ENCODE measurements at places on chromosomes 5 and 9.

DNA sequence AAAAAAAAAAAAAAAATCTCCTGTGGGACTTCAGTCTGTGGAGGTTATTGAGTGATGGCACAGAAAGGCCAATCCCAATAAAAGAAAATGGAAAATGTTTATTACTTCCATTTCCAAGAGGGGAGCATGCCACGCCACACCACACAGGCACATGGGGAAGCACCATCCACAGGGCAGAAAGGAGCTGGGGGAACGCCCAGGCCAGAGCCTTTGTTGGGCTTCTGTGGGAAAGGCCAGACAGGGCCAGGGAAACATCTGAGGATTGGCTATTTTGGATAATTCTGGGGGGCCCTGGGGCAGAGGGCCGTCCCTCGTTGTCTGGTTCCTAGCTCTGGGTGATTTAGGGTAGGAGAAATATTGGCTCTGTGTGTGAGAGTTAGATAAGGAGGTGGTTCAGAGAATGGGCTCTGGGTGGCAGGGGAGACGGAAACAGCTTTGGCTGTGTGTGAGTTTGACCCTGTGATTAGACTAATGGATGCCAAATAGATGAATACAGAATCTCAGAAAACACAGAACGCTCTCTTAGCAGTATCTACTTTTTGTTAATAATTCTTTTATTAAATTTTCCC, 49.0 kb upstream of the ABL1 start:
- H3K36me3 ChIP-seq: peaks cover 7% of the 10 kb centered on the region
- peaks cover 40% of the 10 kb centered on the region for H3K4me1 ChIP-seq
- H3K4me3 ChIP-seq: no peak overlapping the region
- no peak for DNase-seq

- H3K4me3 ChIP-seq: no peak overlapping the region
- no peak for DNase-seq
- no peak overlapping the region for H3K27ac ChIP-seq
- no peaks in the 10 kb centered on the region for H3K4me1 ChIP-seq
- no peaks in the 10 kb centered on the region for H3K36me3 ChIP-seq
Measured at GRCh38 chr9:27829621-27830020, 256.3 kb upstream of the C9orf72 start.

- peaks cover 12% of the 10 kb centered on the region for H3K4me1 ChIP-seq
- no peak overlapping the region for H3K27ac ChIP-seq
- no peak for DNase-seq
- peaks cover 35% of the 10 kb centered on the region for H3K27me3 ChIP-seq
Measured at GRCh38 chr5:61768692-61769281, 436.7 kb downstream of the ZSWIM6 start.

DNA sequence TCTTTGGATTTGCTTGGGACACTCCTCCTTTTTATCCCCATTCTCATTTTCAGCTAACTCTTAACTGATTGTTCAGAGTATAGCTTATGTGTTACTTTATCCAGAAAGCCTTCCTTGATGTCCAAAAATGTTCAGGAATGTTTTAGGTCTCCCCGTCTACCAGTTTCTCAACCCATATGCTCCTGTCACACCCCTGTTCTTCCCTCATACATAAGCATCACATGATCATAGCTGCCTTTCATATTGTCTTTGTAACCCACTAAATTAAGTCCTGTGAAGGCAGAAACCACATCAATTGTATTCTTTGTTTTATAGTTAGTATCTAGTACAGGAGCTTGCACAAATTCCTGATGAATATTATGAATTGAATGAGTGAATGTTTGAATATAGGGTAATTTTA, 321.9 kb upstream of the ACTBL2 start:
- H3K4me1 ChIP-seq: peaks cover 48% of the 10 kb centered on the region
- no peak for DNase-seq
- peak overlapping the region; percentile 60 for H3K27ac ChIP-seq

- H3K36me3 ChIP-seq: no peaks in the 10 kb centered on the region
- H3K4me3 ChIP-seq: no peak overlapping the region
- H3K27ac ChIP-seq: no peak overlapping the region
- H3K27me3 ChIP-seq: peaks cover 22% of the 10 kb centered on the region
Measured at GRCh38 chr5:100609594-100609993, 74.4 kb downstream of the FAM174A start.

DNA sequence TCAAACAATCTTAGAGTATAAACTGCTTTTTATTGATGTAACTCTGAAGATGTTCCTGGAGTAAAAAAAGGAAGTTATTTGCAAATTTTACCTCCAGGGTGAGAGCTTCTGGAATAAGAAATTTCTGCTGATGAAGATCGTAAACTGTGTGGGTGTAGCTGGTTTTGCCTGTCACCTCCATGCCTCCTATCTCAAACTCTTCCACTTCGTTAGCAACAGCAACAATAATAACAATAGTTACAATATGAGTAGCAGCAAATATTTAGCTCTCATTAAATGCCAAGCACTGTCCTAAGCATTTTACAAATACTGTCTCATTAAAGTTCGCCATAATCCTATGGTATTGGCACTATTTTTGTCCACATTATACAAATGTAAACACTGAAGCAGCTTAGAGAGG, 57.9 kb downstream of the GCNT1 start:
- H3K27me3 ChIP-seq: no peaks in the 10 kb centered on the region
- H3K4me3 ChIP-seq: no peak overlapping the region
- H3K36me3 ChIP-seq: peaks cover 3% of the 10 kb centered on the region
- peaks cover 47% of the 10 kb centered on the region for H3K4me1 ChIP-seq

GRCh38 chr9:112831281-112831851, 59.3 kb downstream of the SLC46A2 start:
- H3K4me3 ChIP-seq: no peak overlapping the region
- H3K36me3 ChIP-seq: peaks cover 10% of the 10 kb centered on the region
- H3K27me3 ChIP-seq: no peaks in the 10 kb centered on the region
- no peak for DNase-seq
- peaks cover 7% of the 10 kb centered on the region for H3K4me1 ChIP-seq

DNA sequence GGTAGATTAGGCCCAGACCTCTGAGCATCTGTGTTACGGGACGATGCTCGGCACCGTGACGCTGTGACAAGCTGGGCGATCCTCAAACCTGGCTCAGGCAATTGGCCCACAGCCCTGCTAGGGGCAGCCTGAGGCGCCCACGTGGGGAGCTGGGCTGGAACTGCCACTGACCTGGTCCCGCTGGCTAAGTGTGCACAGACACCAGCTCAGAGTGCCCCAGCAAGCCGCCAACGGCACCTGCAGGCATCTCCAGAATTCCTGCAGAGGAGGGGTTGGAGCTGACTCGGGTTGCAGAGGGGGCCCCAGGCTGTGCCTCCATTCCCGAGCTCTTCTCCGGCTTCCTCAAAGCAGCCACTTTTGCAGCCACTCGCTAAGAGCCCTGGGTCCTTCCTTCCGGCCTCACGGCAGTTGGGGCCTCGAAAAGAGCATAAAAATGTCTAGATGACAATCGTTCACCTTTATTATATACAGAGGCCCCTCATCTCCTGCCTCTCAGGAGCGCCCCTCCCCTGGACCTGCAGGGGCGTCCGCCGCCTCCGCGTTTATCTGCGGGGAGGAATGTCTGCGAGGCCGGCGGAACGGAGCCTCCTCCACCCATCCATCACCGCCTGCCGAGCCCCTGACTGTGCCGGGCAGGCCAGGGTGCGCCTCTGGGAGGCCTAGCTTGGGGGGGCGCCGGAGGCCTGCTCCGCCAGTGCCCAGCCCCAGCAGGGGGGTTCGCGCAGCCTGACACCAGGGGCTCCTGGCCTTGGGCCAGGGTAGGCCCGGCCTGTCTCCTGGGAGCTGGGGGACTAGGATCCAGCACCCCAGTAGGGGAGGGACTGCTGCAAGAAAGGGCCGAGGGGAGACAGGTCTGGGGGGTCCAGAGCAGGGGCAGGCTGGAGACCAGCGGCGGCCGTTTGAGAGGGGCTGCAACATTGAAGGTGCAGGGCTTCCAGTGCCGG, 144.9 kb downstream of the BARX1 start:
- H3K27ac ChIP-seq: no peak overlapping the region
- no peak for DNase-seq
- no peaks in the 10 kb centered on the region for H3K36me3 ChIP-seq
- H3K27me3 ChIP-seq: peaks cover 24% of the 10 kb centered on the region
- H3K4me3 ChIP-seq: no peak overlapping the region
- H3K4me1 ChIP-seq: no peaks in the 10 kb centered on the region

DNA sequence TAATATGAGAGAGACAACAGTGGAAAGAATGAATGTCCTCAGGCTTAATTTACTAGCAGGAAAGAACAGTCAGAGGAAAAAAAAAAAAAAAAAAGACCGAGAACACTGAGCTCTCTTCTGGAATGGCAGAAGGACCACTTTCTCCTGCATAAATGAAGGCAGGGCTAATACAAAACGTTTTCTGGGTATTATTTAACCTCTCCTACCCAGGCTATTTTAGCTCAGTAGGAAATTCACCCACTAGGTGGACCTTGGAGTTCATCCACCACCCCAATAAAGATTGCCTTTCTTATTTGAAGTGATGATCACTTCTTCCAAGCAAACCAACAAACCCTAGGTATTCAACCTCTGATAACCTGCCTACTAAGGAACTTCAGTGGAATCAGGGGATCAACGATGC, 3.7 kb downstream of the GLIS3 start:
- peaks cover 68% of the 10 kb centered on the region for H3K4me1 ChIP-seq
- DNase-seq: no peak
- no peaks in the 10 kb centered on the region for H3K36me3 ChIP-seq
